Stimulated activated naive CD4-positive, alpha-beta T cell (primary cell): ENCODE measurements at places on chromosomes 13 and 19.
A peak's percentile ranks its signal among the peaks of the same experiment; 100 is the strongest.

GRCh38 chr19:17215127-17215971, at the start of gene USE1:
Gene USE1, plus strand, starts transcription at chr19:17215357. Its CDS starts 49 bp downstream, at chr19:17215406.
- DNase-seq, result peak; percentile 87

- no peak for DNase-seq
These were observed 509.5 kb downstream of the SLITRK1 start for GRCh38 chr13:83372786-83373185.

GRCh38 chr19:47067215-47067847, 18.9 kb upstream of the TMEM160 start:
- DNase-seq, result no peak

DNA sequence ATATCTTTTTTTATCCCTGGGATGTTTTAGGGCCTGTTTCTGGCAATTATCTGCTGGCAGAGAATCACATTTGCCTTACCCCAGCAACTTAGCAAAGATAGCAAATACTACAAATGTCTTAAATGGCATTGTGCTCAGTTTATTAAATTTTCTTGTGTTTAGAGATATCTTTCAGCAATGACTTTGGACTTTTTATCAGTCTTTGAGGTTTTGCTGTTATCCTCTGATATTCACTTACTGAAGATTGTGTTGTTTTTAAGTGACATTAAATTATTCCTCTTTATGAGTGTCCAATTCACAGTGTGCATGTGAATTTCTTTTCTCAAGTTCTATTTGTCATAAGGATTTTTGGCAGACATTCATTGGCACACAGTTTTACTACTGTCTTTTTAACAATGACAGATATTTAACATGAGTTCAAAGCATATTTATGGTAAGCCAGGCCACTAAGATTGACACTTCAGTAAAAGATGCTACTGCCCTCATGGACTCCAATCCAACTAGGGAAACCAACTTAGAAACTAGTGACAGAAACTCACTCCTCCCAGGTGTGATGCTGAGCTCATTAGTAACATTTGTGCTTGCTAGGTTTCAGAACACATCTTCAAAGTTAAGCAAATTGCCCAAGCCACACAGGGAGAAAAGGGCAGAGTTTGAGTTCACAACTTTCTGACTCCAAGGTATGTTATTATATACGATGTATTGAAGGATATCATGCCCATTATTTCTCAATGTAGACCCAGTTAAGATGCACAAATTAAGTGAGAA, 481.9 kb downstream of the GPC6 start:
- no peak for DNase-seq

DNA sequence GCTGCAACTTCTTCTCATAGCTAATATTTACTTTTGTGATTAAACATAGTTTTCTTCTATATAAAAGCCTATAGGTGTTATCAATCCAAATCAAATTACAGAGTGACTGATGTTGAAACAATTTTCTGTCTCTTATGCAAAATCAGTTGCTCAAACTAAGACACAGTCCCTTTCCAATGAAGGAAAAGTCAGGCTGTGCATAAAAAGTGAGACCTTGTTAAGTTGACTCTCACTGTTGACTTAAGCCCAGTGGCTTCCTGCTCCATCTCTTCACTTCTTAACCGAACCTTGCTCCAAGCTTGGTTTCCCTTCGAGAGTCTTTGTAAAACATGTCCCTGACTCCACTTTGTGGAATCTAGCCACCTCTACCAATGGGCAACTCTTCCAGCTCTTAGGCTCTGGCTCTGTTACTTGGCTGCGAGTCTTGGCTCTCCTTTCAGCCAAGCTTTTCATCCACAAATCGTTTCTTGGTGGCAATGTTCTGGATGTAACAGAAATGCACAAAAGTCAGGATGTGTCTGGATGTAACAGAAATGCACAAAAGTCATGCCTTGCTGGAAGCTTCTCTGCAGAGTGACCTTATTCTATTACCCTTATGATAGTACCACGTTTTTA, 118.9 kb downstream of the LIG4 start:
- DNase-seq, result no peak

DNA sequence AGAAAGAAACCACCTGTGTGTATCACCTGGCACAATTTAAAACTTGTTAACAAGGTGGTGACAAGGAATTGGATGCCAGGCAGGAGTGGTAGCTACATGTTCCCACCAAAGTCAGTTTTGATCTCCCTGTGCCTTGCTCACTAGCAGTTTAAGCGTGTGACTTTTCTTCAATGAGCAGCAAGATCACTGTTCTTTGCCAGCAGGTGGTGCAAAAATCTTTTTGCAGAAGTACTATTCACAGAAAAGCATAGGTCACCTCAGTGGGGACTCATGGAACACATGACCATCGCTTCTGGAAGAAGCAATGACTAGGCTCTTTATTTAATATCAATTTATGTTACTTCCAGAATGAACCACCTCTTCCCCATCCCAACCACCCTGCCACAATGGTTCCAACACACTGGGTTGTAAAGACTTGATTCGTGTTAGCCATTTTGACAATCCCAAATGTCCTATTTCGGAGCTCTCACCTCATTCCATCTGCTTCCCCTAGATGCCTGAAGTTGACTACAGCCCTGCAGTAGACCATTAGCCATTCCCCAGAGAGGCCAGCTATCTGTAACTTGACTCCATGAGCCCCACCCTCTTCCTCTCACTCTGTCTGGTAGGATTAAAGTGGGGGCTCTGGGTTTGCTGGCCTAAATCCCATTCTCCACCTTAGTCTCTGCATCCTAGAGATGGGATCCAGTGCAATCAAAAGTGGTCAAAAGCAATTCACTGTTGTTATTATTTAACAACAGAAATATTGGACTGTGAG, 59.1 kb upstream of the TNFRSF19 start:
- no peak for DNase-seq
